ENCODE measurements at places on chromosomes 6 and 20.

DNA sequence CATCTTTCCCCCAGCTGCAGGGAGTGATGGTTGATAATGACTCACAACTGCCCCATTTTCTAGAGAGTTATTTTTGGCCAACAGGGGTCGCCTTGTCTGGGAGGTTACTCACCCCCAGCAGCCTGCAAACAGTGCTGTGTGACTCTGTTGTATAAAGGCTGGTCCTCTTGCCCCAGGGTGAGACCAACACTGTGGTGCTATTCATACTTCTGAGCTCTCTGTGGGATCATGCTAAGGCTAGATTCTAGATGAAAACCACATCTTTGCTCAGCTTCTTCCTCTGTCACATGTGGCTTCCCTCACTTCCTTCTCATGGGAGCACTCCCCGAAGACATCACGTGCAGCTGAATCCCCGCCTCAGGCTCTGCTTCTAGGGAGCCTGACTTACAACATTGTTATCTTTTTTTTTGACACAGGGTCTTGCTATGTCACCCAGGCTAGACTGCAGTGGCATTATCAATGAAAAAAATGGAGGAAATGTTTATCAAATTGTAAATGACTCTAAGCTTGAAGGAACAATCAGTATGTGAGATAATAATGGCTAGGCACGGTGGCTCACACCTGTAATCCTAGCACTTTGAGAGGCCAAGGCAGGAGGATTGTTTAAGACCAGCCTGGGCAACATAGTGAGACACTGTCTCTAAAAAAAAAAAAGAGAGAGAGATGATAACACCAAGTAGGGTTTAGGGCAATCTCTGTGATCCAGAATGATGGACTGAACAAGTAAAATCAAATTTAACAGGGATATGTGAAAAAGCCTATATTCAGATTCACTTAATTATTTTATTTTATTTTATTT is 55.7 kb upstream of the SLC23A2 start:
- peak; percentile 42 for DNase-seq

GRCh38 chr6:37940074-37940847 is 120.7 kb downstream of the ZFAND3 start:
- no peak for DNase-seq

DNA sequence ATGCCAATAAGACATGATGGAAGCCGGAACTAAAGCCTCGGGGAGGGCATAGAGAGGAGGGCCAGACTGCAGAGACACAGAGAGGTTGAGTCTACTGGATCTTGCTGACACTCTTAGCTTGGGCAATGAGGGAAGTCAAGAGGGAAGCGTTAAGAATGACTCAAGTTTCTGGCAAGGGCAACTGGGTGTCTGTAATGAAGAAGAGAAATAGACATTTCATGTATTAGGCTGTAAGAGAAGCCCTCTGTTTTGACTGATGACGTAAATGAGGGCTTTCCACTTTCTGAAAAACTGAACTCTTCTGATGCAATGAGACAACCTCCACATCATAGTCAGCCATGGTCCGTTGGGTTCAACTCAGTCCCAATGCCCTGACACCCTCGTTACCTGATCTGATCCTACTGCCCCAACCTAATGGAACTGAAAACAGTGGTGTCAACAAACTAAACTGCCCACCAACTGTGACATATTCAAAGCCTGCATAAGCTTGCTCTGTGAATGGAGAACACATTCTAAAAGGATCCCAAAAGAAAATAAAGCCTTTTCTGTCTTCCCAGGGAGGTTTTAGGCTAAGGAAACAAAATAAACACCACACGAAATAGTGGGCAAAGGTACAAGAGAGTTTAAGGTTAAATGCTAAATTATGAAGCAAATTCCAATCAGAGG is 45.8 kb upstream of the PNRC1 start:
- DNase-seq, result no peak

DNA sequence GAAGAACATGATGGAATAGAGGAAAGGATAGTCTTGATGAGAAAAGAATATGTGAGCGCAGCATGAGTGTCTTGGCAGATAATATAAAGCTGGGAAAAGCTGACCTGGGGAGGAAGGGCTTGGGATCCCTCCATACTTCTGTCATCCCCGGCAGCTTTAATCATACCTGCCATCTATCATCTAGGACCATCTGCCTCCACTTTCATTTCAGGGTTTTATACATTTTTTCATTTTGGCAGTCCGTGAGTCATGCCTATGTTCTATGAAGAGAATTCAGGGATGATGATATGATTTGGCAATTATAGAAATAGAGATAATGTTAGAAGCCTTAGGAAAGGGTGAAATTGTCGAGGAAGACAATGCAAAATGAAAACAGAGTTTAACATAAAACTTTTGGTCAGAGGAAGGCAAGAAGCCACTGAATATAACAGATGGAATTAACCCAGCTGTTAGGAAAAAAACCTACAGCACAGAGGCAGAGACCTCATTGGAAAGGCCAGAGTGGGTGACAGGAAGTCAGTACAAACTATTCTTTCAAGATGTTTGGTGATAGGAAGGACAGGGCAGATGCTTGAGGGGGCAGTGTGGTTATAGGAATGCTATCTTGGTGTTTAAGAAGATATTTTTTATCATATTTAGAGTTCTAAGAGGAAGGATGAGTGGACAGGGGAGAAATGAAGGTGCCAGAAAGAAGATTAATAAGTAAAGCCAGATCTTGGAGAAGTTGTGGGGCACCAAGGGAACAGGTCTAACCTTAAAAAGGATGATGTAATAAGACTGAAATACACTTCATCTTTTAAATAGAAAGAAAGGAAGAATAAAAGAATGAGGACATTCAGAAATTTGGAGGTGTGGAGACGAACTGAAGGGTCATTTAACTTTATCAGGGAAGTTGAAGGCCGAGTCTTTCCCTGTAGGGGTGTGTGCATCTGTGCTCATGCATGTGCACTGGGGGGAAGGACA is 37.8 kb downstream of the MARCKS start:
- no peak for DNase-seq

Measured in stimulated activated CD8-positive, alpha-beta memory T cell treated with anti-CD3 and anti-CD28 coated beads, Interleukin-15, amount 100 ng/mL, for 4 hours (primary cell).